ENCODE measurements at places on chromosomes 11 and 22.

DNA sequence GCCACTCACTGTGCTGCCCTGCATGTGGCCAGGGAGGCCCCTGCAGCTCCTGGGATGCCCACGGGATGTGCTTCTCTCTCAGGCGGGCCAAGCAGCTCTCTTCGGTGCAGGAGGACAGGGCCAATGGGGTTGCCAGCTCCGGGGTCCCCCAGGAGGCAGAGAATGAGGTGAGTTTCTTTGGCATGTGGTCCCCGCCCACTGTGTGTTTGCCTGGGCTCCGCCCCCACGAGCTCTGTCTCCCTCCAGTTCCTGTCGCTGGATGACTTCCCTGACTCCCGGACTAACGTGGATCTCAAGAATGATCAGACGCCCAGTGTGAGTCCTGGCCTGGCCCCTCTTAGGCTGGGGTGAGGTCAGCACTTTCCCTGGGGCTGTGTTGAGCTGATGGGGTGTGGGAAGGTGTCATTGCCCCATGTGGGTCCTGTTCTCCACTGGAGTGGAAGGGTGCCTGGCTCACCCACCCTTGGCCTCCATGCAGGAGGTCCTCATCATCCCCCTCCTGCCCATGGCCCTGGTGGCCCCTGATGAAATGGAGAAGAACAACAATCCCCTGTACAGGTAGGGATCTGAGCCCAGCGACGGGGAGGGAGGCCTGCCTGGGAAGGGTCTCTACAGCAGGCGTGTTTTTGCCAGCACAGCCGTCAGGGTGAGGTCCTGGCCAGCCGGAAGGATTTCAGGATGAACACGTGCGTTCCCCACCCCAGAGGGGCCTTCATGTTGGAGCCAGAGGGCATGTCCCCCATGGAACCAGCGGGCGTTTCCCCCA lies 7.7 kb downstream of the SCO2 start:
- DNase-seq, result no peak

DNA sequence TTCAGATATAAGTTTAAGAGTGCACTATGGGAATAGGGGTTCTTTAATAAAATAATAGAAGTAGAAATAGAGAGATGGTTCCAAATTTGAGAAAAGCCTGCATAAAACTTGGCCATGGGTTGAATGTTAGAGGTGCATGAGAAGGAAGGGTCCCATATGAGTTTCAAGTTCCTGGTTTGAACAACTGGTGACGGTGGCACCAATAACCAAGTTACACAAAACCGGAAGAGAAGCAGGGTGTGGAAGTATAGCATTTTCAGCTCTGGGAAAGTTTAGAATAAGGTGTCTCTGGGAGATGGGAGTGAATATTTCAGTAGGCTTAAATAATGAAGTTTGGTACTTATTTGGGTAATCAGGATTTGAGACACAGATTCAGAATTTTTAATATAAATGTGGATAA lies 2.4 kb downstream of the CASP1 start:
- no peak for DNase-seq

DNA sequence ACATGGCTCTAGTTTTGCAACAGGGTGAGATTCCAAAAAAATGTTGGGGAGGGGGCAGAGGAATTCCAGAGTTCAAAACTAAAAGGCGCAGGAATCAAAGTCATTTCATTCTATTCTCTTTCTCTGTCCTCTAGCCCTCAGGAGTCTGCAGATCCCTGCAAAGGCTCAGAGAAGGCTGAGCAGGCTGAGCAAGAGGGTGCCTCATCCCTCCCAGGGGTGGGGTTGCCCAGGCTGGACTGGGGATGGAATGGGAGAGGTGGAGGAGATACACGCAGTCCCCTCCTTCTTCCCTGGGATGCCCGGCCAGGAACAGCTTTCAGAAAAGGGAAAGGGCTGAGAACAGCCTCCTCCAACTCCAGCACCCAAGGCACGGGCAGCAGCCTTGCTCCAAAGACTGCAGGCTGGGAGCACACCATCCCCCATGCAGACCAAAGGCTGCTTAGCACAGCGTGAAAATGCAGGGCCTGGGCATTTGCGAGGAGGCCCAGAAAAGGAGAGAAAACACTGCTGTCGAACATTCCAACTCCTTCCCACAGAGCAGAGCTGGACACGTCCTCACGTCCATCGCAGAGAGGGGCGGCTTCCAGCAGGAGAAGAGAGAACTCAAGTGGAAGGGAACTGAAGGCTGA lies 51.8 kb downstream of the MN1 start:
- DNase-seq, result no peak

DNA sequence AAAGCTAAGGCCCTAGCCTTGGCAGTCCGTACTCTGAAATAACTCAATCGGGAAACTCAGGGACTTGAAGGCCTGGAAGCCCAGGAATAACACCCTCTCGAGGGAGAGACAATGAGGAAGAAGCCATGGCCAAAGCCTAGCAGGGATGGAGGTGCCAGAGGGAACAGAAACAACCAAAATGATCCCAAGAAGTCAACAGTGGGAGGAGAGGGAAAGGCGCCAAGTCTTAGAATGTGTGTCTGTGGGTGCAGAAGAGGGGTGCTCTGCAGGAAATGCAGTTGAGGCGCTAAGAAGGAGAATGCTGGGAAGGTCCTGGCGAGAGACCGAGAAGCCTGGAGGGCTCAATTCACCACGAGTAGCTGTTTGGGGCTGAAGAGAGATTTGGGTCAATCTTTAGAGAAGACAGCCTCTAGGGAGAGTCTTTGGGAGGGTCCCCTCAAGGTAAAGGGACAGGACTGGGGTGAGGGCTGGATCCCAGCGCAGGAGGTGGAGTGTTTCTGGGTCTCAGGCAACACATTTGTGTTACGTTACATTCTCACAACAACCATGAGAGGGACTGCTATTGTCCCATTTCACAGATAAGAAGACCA lies 760 bp upstream of the MAPK8IP1 start:
- DNase-seq, result no peak

- no peak for DNase-seq
Measured at GRCh38 chr11:34098813-34099212, 6.6 kb upstream of the NAT10 start.

DNA sequence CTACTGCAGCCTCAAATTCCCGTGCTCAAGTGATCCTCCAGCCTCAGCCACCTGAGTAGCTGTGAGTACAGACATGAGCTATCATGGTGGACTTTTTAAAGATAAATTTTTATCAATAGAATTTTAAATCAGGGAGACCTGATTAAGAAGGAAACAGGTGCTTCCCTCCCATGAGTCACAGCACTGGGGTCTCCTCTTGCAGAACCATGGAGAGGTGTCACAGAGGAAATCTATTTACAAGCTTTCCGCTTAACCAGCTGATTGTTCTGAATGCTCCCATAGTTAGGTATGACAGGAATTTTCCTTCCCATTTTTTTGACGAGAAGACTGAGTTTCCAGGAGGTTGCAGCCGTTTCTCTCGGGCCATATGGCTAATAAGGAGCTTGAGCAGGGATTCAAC lies 516.1 kb downstream of the MIAT start:
- DNase-seq, result no peak

All from stimulated activated CD4-positive, alpha-beta T cell treated with anti-CD3 and anti-CD28 coated beads, Interleukin-12 subunit alpha, Interleukin-12 subunit beta, amount 100 ng/mL, for 24 hours (primary cell).